Astrocyte of the cerebellum (primary cell): ENCODE measurements at places on chromosomes 5 and 9.

DNA sequence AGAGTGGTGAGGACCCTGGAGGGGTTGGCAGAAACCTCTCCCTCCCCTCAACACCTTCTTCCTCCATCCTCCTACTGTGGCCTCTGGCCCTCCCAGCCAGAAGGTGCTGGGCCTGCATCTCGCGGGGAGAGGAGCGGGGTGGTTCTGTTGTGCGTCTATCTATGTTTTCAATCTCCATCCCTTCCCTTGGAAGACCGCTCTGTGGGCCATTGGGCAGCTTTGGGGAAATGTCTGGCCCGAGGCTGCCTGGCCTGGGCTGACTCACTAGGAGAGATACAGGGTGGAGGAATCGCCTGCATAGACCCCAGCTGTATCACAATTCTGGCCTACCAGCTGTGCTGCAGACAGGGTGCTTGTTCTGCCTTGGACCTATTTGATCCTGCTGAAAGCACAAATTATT is 48.4 kb upstream of the DAB2IP start:
- DNase-seq, result no peak

DNA sequence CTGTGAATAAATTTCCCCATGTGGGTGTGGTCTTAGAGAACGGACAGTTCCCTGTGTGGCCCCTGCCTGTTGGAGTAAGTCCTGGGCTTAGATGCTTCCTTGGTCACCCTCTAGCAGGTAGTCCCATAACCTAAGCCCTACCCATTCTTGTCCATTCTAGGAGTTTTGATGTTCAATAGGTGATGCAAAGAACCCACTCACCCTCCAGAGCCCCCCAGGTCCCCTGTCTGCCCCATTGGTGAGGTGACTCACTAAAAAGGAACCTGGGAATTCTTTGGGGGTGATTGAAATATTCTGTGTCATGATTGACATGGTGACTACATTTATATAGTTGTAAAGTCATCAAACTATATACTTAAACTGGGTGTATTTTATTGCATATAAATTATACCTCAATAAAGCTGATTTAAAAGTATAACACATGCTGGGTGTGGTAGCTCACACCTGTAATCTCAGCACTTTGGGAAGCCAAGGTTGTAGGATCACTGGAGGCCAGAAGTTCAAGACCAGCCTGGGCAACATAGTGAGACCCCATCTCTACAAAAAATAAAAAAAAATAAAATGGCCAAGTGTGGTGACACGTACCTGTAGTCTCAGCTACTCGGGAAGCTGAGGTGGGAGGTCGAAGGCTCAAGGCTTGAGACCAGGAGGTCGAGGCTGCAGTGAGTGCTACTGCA is 20.8 kb upstream of the GTF3C5 start:
- DNase-seq, result no peak

DNA sequence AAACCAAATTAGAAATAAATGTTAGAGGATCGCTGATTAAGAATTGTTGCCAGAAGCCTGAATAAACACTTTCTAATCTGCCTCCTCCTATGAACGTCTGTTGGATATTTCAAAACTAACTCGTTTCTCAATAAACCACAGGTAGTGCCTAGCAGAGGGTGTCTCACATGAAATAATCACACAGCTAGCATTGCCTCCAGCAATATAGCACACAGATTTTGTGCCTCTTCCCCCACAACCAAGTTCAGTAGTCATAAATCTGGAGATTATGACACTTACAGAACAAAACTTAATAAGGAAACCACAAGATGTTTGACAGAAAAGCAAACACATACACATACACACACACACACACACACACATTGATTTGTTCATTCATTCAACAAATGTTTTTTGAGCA is 173.2 kb upstream of the CDH10 start:
- DNase-seq, result no peak

- DNase-seq, result peak; percentile 38
Measured at GRCh38 chr5:170216257-170216864, 16.4 kb upstream of the C5orf58 start.

- DNase-seq, result no peak
Measured at GRCh38 chr9:87674565-87675299, 51.2 kb upstream of the CTSL start.
